ENCODE measurements at places on chromosomes 3 and 15. TPM values are rescaled to one million over a fixed set of nuclear protein-coding genes. Genes with fewer than 3 reads are reported as not detected.

DNA sequence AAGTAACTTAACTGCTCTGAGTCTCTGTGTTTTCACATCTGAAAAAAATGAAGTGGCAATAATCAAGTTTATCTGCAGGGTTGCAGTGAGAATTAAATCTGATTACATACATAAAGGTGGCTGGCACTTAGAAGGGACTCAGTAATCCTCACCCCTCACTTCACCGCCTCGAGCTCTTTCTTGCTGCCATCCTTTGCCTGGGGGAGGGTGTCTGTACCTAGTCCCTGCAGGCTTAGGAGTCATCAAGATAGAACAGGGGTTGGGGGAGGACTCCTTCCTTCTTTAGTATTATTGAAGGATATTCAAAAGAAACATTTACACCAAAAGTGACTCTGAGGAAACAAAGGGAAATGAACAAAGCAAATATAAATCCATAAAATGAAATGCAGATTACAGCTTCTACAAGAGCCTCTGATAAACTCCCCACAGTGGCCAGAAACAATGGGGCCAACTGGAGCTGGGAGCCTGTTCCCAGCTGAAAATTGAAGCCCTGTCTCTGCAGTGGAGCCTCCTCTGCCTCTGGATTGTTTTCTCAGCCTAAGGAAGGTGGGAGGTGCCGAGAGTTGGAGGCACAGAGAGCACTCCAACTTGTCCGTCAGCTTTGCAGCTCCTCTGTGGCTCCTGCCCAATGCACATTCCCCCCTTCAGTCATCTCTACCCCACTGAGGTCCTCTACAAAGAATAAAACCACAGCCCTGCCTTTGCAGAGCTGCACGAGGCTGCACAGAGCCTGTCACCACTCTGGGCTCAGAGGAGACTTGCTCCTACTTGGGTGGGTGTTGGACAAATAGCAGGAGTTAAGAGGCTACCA, 41.8 kb downstream of the CRYGS start:
- DNase-seq = no peak

The FEZF2 gene
- not detected for total RNA-seq

The FAM43A gene
- total RNA-seq = 1.5 TPM

The LRRC49 gene
- total RNA-seq = 0.25 TPM

DNA sequence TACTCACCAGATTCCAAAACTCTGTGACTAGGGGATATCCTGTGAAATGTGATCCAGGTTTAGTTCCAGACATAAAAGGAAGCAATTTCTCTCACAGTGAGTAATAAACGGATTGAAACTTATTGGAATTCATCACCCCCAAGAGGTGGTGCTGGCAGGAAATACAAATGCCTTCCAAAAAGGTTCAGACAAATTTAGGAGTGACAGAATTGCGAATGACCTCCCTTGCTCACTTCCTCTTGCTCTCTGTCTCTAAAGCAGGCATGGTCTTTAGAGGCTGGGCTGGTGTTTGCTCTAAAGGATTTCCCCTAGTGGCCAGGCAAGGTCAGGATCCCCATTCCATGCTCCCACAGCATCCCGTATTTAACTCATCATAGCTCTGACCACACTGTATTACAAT, 449.4 kb upstream of the PPP2R3A start:
- DNase-seq = no peak

- DNase-seq = no peak
Observed at GRCh38 chr3:195446359-195446758, 3.5 kb upstream of the ACAP2 start.

DNA sequence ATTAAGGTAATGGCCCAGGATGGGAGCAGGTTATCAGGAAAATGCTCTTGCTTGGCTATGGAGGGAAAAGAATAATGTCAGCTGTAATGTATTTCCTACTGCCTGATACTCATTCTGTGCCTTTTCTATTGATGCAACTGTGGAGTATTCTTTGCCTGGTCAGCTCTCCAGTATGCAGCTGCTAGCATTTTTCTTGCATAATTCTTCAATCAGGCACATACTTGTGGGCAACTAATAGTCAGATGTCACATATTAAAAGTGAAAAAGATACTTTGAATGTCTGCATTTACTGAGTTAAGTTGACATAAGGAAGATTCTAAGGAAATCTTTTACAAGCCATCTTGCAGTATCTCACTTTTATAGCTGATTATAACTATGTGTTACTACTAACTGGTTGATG, 29.5 kb downstream of the CD80 start:
- DNase-seq = no peak

DNA sequence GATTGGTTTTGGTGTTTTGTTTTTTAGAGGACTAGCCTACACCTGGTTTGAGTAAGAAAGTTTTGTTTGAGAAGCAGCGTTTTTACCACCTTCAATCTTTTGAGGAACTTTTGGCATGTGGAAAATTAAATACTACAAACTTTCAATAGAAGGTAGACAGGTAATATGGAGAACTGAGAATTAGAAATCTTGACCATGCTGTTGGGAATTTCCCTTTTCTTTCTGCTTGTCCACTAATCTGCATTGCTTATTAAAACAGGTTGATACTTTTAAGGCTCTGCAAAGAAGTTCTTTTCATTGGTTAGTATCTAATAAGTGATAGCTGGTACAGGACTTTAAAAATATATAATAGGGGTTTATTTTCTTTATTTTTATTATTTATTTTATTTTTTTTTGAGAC, 31.9 kb downstream of the UBE2E1 start:
- no peak for DNase-seq

GRCh38 chr3:149609595-149609994, 48.2 kb downstream of the WWTR1 start:
- DNase-seq = no peak

DNA sequence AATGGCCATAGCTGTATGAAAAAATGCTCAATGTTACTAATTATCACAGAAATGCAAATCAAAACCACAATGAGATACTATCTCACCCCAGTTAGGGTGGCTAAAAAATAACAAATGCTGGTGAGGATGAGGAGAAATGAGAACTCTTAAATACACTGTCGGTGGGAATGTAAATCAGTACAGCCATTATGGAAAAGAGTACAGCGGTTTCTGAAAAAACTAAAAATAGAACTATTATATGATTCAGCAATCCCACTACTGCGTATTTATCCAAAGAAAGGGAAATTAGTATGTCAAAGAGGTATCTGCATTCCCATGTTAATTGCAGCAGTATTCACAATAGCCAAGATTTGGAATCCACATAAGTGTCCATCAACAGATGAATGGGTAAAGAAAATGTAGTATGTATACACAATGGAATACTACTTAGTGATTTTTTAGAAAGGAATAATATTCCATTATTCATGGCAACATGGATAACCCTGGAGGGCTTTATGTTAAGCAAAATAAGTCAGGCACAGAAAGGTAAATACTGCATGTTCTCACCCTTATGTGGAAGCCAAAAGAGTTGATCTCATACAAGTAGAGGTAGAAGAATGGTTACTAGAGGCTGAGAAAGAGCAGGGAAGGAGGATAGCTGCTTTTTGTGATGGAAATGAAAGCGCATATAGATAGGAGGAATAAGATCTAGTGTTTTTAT, 35.0 kb downstream of the SERP1 start:
- DNase-seq = no peak

- DNase-seq = no peak
Observed at GRCh38 chr3:41302295-41302694, 103.0 kb downstream of the CTNNB1 start.

The TRH gene
- total RNA-seq = not detected

DNA sequence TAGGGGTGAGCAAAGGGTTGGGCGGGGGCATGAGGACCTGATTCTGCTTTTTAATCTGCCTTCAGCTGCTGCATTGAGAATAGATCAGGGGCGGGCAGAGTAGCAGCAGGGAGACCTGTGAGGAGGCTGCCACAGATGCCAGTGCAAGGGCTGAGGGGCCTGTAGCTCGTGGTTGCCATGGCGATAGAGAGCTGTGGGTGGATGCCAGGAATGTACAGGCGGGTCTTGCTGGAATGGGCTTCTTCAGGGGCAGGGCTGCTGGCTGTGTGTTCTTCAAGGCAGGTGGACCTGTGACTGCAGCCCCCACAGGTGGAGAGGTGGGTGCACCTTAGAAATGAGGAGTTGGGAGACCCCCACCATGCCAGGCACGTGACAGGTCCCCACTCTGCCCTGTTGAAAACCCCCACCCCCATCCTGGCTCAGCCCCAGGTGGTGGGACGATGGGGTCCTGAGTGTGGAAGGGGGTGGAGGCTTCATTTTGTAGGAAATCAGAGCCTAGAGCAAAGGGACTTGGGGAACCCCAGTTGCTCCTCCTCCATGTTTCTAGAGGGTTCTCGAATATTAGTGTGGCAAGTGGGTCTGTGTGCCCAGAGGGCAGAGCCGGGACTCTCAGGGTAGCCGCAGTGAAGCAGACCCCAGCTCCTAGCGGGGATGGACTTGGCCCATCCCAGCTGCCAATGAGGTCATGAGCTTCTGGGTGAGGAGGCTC, 38.3 kb downstream of the SLC6A6 start:
- DNase-seq = no peak

DNA sequence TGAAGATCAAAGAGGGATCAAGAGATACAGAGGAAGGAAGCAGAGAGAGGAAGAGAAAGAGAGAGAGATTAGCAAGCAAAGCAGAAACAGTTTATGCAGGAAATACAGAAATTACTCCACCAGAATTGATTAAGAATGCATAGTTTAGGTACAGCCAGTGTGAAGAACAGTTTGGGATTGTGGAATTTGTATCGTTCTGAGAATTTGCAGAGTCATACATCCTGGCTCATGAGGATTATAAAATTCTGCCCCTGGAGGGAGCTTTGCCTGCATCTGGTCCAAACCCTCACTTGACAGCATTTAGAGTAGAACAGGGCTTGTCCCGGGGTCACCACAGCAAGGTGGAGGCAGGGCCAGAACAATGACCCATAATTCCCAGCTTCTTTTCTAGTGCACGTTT, 44.1 kb downstream of the MASP1 start:
- DNase-seq = no peak

The TMEM207 gene
- not detected for total RNA-seq

The CCDC191 gene
- 0.98 TPM for total RNA-seq

DNA sequence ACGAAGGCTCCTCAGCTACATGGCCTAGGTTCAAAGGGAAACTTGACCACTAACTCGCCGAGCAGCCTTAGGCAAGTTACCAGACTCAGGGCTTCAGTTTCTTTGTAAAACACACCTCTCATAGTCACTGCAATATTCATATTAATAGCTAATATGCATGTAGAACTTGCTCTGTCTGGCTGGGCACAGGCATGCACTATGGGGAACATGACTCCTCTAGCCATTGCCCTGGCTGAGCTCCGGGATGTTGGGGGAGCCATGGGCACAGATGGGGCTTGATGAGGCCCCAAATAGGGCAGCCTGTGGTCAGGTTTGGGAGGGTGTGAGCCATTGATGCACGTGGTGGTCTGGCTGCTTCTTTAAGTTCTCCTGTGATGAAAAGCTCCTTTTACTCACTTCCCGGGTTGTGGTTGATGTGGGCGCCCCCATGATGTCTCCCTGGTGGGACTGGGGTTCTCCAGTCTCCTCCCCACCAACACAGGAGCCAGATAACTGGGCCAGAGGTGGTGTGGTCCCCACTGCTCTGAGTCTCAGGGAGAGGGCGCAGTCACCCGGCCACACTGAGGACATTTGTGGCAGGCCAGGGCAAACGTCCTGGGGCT, 29.4 kb upstream of the DUSP7 start:
- DNase-seq = no peak

The CFAP92 gene
- not detected for total RNA-seq

Data from left lobe of liver (tissue), 2 donors.